ENCODE measurements at places on chromosomes 16 and 17. TPM values are rescaled to one million over a fixed set of nuclear protein-coding genes. Genes with fewer than 3 reads are reported as not detected.
A peak's percentile ranks its signal among the peaks of the same experiment; 100 is the strongest.

DNA sequence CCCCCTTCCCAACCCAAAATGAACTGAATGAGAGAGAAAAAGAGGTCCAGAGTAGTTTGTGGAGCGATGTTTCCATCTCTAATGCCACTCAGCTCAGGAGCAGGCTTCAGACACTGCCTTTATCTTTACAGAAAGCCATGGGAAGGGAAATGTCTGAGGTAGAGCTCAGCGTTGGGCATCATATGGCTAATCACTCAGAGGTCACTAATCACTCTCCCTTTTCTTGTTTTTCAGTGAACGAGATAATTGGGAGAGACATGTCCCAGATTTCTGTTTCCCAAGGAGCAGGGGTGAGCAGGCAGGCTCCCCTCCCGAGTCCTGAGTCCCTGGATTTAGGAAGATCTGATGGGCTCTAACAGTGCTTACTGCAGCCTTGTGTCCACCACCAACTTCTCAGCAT is 9.8 kb downstream of the ESRP2 start:
- no peak for DNase-seq

DNA sequence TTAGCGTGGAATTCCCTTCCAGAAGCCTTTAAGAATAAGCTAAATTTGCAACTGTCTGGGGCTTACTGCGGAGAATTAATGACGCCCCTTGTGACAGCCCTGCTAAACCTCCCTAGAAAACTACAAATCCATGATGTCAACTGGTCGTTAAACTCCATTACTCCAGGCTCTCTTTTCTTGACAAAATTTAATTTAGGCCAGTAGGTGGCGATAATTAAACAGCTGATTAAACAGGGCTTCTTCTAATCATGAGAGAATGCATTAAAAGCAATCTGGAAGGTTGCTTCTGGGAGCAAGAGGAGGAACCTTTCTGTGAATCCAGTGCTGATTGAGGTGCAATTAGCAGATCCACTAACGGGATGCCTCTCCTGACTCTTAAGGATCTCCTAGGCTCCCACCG is 8.1 kb upstream of the NLRP1 start:
- DNase-seq: peak; percentile 29

DNA sequence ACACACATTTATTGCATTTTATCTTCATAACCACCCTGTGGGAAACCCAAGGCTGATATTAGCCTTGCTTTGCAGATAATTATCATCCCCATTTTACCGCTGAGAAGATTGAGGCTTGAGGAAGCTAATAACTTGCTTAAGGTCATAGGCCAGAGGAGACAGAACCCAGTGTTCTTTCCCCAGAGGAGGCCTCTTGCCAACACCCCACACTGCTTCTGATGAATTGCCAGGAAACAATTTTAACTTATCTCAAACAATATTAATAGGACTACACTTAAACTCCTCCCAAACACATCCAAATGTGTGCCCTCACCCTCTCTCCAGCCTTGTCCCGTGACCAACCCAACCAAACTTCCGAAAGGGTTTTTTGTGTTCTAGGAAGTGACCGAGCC is 2.1 kb upstream of the SPG7 start:
- DNase-seq: no peak

- DNase-seq: no peak
Measured at GRCh38 chr16:88634141-88634993, 4.0 kb upstream of the IL17C start.

DNA sequence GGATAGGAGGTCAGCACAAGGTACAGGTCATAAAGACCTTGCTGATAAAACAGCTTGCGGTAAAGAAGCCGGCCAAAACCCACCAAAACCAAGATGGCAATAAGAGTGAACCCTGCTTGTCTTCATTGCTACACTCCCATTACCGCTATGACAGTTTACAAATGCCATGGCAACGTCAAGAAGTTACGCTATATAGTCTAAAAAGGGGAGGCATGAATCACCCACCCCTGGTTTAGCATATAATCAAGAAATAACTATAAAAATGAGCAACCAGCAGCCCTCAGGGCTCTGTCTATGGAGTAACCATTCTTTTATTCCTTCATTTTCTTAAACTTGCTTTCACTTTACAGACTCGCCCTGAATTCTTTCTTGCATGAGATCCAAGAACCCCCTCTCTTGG is 1.0 kb upstream of the HSBP1 start:
- no peak for DNase-seq

DNA sequence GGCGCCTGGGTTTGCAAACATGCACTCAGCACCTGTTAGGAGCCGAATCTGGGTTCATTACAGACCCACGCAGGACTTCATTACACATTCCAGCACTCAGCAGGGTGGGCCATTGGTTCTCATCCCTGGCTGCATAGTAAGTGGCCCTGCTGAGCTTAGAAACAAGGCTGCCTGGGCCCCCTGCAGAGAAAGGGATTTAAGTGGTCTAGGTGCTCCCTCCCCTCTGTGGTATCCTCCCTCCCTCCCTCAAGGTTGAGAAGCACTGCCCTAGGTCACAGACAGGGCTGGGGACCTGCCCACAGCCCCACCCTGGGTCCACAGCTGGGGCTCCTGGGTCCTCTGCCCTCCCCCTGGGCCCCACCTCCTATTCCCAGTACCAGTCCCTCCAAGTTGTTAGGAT is 28.3 kb downstream of the WNT3 start:
- DNase-seq: no peak

- no peak for DNase-seq
Measured at GRCh38 chr17:68461589-68461988, 4.3 kb upstream of the WIPI1 start.

GRCh38 chr16:87119168-87119567 is 198.0 kb downstream of the C16orf95 start:
- no peak for DNase-seq

DNA sequence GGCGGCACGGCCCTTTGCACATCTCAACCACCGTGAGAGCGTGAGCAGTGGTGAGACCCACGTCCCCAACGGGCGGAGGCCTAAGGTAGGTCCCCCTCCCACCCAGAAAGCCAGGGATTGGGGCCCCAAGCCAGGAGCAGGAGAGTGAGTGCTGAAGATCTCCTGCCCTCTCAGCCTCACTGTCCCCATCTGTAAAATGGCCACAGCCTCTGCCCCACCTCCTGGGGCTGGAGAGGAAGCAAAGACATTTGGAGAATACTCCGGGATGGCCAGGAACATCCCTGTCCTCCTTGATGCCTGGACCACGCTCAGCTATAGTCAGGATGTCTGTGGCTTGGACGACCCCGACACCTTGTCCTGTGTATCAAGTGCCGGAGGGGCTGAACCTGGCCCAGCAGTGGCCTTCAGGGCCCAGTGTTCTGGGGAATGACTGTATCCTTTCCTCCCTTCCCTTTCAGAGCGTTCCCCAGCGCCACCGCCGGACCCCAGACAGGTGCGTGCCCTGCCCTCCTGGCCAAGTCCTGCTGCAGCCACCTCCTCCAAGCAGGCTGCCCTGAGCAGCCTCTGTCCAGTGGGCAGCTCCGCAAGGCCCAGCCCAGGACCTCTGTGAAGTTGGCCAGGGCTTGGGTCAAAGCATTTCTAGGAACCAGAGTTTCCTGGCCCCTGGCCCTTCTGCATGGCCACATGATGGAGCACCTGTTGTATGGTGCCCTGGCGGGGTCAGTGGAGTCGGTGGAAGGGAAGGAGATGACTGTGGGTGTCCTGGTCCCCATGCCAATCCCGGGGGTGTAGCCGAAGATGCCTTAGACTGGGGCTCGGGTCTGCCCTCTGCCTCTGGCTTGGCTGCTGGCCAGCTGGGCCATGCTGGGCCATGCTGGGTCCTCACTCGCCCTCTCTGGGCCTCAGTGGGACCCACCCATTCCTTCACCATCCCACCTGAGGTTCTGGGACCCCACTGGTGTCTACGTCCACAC is 38.4 kb downstream of the ADCY7 start:
- no peak for DNase-seq

DNA sequence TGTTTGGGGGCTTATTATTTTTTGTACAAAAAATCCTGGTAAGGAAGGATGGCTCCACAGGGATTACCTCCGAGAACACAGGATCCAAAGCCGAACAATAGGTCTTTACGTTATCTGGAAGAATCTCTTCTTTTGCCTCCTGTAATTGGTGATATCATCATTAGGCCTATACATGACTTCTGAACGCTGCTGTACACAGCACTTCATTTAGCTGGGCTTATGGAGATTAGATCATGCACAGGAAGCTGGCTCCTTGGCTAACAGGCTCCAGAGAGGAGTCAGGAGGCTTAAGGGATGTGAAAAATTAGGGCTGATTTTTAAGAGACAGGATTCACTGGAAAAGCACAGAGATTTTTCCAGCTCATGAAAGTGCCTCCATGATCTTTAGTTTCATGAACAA is 54.7 kb downstream of the TANGO6 start:
- no peak for DNase-seq

- no peak for DNase-seq
Measured at GRCh38 chr16:11099672-11100205, 155.4 kb downstream of the CLEC16A start.

GRCh38 chr17:12422651-12423050 is 243.0 kb upstream of the MYOCD start:
- no peak for DNase-seq

DNA sequence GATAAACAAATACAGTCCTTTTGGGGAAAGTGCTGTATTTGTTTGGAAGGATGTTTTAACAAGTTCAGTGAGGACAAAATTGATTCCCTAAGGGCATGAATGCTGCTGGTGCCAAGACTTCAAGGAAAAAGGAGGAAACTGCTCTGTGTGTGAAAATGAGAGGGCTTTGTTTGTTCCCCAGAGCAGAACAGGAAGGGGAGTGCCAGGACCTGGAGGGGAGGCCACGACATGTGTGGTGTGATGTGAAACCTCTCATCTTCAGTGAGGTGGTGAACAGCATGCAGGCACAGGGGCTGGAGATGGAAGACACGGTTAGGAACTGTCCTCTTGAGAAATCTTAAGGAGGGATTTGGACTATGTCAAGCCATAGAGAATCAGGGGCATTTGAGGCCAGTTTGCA is 46.6 kb upstream of the GRIN2A start:
- DNase-seq: no peak

GRCh38 chr17:74371653-74372147 is 4.4 kb downstream of the GPR142 start:
- DNase-seq: no peak

DNA sequence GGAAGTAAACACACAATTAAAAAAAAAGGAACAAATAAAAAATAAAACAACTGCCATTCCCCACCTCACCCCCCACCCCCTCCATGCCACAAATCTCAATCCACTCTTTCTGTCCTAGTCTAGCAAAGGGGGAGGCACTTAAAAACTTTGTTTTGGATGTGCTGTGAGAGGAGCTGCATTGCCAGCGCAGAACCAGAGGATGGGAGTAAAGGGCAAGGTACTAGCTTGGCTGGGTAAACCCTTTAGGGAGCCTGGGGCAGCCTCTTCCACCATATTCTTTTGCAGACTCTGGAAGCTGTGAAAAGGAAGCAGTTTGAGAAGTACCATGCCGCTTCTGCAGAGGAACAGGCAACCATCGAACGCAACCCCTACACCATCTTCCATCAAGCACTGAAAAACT is 1.4 kb downstream of the MRPS7 start:
- no peak for DNase-seq

GRCh38 chr17:35555691-35556090 is 4.9 kb downstream of the SLFN14 start:
- no peak for DNase-seq

- DNase-seq: no peak
Measured at GRCh38 chr17:82000803-82001570, 21.7 kb downstream of the CENPX start.

DNA sequence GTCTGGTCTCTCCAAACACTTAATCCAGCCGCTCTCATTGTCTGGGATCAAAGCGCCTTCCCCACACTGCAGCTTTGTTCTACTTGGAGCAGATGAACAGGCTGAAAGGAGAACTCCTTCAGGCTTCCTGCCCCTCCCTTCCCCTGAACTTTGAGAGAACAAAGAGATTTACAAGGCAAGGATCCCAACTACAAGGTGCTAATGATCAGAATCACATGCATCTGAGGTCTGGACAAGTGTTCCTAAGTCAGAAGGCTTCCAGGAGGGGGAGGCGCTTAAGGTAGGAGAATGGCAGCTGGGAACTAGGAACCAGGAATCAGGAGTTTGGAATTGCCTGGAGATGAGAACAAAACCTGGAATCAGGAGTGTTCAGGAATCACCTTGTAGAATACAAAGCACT is 606.3 kb upstream of the CDH11 start:
- peak; percentile 37 for DNase-seq

GRCh38 chr17:16953347-16953746 is 18.6 kb downstream of the TNFRSF13B start:
- DNase-seq: no peak

GRCh38 chr16:83145297-83145696 is 518.5 kb downstream of the CDH13 start:
- DNase-seq: no peak

- DNase-seq: no peak
Measured at GRCh38 chr16:5026664-5027063, 7.1 kb downstream of the NAGPA start.

GRCh38 chr17:80852476-80853015 is 139.1 kb upstream of the CHMP6 start:
- DNase-seq: no peak

GRCh38 chr16:78689536-78689935 is 590.1 kb downstream of the WWOX start:
- no peak for DNase-seq

DNA sequence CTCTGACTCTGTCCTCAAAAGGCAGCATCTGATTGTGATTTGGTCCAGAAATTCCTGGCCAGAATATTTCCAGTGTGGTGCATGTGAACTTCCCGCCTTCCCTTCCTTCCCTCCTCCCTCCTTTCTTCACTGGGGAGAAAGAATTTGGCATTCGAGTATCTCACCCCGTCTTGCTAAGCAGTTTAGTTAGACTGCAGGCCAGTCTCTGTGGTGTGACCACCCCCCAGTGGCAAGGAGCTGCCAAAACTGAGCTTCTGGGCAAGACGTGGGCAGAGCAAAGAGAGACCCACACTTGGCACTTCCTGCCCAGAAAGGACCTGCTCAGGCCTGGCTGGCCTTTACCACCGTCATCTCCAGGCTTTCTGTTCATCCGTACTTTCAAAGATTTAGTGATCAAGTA is 36.4 kb downstream of the SNX20 start:
- peak; percentile 20 for DNase-seq

DNA sequence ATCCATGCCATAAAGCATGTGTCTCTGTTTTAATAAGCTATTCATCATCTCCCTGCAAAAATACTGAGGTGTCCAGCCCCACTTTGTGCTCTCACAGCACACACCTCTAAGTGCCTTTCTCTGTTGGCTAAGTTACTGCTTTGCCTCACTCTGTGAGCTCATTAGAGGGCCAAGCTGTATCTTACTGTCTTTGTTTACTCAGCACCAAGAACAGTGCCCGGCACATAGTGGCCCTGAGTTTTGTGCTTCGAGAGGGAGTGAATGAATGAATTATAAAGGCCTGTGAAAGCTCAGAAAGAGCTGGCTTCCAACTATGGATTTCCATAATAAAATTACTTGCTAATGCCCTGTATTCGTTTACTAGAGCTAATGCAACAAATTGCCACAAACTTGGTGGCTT is 50.2 kb upstream of the NOG start:
- no peak for DNase-seq

LGALS9B gene
- 1.2 TPM for total RNA-seq

CPHXL2 gene
- not detected for total RNA-seq

CDRT15 gene
- not detected for total RNA-seq

TP53TG3 gene
- total RNA-seq: not detected

TBC1D28 gene
- total RNA-seq: not detected

EVI2A gene
- total RNA-seq: 8.9 TPM

C16orf46 gene
- total RNA-seq: 0.69 TPM

WWOX gene
- 30.5 TPM for total RNA-seq

EFCAB5 gene
- 0.99 TPM for total RNA-seq

ST6GALNAC2 gene
- 28.0 TPM for total RNA-seq
